Activated T-cell treated with anti-CD3 and anti-CD28 coated beads, Interleukin-2, amount 50 U/mL, for 48 hours (primary cell): ENCODE measurements at places on chromosomes 7 and 10.

- DNase-seq, result peak; percentile 31
Measured at GRCh38 chr7:31735991-31736982, 49.3 kb downstream of the PPP1R17 start.

GRCh38 chr7:7857143-7857583 lies 111.4 kb upstream of the GLCCI1 start:
- no peak for DNase-seq

GRCh38 chr7:106177300-106177690 lies 65.2 kb upstream of the SYPL1 start:
- DNase-seq, result no peak

GRCh38 chr10:97729014-97729413 lies 7.9 kb upstream of the ZFYVE27 start:
- DNase-seq, result no peak

GRCh38 chr10:110488940-110489339 lies 8.8 kb upstream of the DUSP5 start:
- no peak for DNase-seq

GRCh38 chr10:53569455-53569854 lies 796.9 kb upstream of the MBL2 start:
- no peak for DNase-seq

- no peak for DNase-seq
Measured at GRCh38 chr10:21194510-21194993, 297.4 kb upstream of the NEBL start.
